ENCODE measurements at places on chromosomes 5 and 9.

- DNase-seq = peak; percentile 15
Observed at GRCh38 chr5:172496671-172497371, 42.5 kb upstream of the SH3PXD2B start.

- no peak for DNase-seq
Observed at GRCh38 chr5:125408448-125409233, 662.2 kb upstream of the ZNF608 start.

- DNase-seq = no peak
Observed at GRCh38 chr5:136080113-136080482, 51.3 kb downstream of the TGFBI start.

- no peak for DNase-seq
Observed at GRCh38 chr9:107471552-107471951, 18.0 kb downstream of the KLF4 start.

GRCh38 chr5:12335938-12336337 is 431.7 kb upstream of the CTNND2 start:
- DNase-seq = no peak

- no peak for DNase-seq
Observed at GRCh38 chr5:56595566-56595965, 219.8 kb upstream of the MAP3K1 start.

DNA sequence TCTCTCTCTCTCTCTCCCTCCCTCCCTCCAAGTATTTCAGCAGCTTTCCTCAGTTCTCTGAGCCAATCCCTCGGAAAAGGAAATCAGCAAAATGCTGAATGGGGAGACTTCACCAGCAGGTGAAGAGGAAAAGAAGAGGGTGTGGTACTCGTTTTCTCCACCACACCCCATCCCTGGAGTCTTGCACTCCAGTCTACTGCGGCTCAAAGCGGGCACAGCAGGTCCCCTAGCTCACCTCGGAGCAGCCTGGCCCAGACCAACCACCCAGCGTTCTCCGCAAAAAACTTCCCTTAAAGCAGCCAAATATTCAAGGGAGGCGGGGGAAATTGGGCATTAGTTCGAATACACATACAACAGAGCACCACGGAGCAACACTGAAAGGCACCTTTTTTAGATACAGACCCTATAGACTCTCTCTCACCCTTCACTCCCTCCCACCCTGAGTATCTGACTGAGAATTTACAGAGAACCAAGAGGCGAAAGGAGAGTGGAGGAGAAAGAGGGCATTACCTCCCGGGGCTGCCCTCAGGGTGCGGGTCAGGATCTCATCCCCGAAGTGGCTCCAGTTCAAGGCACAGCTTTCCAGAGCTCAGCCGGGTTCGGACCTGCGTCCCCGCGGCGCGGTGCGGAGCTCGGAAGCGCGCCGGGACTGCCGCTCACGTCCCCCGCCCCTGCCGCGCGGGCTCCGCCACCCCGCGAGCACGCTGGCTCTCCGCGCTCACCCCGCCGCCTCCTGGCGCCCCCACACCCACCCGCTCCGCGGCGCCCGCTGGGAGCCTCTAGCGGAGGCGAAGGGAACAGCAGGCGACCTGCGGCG is 1638.5 kb upstream of the C9orf72 start:
- DNase-seq = no peak

DNA sequence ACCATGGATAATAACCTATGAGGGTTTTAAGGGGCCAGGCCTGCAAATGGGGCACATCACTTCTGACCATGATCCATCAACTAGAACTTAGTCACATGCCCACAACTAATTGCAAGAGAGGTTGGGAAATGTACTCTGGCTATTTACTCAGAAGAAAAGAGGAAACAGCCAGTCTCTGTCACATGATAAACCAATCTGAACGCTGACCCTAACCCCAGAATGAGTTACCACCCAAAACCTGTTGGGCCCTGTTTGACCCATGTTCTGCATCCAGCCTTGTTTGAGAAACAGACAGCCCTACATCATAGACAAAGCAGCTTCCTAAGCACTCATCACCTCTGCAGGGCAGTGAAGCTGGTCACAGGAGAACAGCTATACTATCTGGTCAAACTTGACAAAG is 5.8 kb downstream of the MACROH2A1 start:
- no peak for DNase-seq

DNA sequence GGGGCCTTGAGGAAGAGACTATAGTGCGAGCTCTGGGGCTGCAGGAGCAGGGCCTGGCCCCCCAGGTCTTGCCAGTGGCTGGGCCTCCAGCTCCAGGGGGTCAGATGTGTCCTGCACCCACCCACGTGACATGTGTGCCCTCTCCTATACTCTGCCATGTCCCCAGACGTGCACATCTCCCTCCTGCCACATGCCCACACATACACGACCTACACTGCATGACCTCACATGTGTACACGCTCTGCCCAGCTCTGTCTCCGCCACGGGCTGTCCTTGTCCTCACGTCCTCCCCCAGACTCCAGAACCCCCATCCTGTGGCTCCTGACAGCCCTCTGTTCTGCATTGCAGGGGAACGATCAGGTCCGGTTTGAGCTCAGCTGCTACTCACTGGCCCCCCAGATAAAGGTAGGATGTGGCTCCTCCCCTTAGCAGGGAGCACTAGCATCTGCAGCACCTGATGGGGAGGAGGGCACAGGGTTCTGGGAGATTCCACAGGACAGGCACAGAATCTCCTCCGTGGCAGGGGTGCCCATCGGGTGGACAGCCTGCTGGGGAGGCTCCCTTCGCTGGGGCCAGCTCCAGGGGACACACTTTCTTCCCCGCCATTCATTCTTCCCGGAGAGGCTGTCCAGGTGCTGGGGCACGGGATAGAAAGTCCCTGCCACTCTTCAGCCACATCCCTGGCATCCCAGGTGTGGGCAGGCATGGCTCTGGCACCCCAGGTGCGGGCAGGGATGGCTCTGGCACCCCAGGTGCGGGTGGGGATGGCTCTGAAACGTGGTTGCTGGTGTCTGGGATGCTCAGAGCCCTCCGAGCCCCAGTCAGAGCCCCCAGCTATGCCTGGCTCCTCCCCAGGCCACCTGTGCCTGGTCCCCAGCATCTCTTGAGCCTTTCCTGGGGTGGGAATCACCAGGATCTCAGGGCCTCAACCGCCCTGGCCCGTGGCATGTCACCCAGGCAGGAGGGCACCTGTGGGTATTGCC is 19.3 kb downstream of the ASS1 start:
- no peak for DNase-seq

DNA sequence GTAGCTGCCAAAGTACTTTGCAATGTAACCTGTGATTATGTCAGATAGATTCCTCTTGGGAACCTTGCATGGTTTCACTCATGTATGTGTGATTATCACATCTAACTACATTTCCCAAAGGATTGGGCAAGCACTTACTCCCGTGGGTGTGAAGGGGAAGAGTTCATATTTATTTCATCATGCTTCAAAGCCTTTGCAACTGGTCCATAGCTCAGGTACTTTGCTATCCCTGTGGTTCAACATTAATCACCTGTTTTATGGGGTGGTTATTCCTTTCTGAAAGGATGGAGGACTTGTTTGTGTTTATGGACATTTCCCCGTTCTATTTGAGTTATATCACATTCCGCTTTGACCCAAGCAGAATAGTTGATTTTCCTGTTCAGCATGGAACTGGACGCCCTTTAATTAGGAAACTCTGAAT is 13.6 kb upstream of the ERMP1 start:
- no peak for DNase-seq

- DNase-seq = no peak
Observed at GRCh38 chr5:134851307-134851923, 5.6 kb downstream of the C5orf24 start.

- DNase-seq = peak; percentile 12
Observed at GRCh38 chr5:73218552-73219171, 45.7 kb downstream of the TMEM174 start.

GRCh38 chr5:166834246-166834645 is 1457.2 kb upstream of the WWC1 start:
- DNase-seq = no peak

DNA sequence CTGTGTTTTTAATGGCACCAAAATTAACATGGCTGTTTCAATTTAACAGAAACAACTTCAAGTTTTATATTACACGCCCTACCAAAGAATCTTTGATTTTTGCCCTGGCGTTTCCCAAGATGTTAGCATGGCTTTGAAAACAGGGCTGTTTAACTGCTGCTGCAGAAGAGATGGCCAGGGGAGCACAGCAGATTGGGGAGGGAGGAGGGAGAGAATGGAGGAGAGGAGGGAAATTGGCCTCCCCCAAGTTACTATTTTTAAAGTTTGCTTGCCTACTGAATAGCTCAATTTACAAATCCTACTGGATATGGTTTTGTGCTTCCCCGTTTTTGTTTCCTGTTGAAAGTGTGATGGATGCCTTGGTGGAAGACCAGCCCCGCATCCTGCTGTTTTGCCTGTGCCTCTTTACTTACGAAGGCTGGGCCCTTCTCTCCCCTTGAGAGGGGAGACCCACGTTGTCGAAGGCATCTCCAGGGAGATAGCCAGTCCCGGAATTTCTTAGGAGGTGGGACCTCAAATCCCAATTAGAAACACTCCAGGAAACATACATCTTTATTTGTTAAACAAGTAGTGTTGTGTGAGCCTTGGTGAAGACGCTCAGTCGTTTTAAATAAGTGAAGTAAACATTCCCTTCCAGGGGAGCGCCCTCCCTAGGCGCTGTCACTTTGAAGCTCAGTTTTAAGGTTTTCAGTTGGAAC is 98.6 kb downstream of the AOPEP start:
- DNase-seq = no peak

GRCh38 chr9:84937180-84937579 is 267.7 kb downstream of the NTRK2 start:
- no peak for DNase-seq

DNA sequence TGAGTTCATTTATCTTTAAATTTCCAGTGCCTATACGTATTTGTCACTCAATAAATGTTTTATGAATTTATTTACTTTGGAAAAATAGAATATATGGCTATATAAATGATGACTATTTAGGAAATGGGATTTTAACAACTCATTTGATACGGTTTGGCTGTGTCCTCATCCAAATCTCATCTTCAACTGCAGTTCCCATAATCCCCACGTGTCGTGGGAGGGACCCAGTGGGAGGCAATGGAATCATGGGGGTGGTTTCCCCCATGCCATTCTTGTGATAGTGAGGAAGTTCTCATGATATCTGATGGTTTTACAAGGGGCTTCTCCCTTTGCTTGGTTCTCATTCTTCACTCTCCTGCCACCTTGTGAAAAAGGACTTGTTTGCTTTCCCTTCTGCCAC is 187.6 kb upstream of the EFNA5 start:
- no peak for DNase-seq

GRCh38 chr5:53537711-53538110 is 22.7 kb upstream of the NDUFS4 start:
- DNase-seq = no peak

GRCh38 chr5:56676091-56676768 is 139.1 kb upstream of the MAP3K1 start:
- no peak for DNase-seq

- no peak for DNase-seq
Observed at GRCh38 chr9:88587885-88588649, 53.1 kb downstream of the NXNL2 start.

All from DMS 273 treated with DMSO at 0.1 percent for 48 hours (cell line).